ENCODE measurements at places on chromosomes 4 and X.

- DNase-seq = peak; percentile 60
Measured at GRCh38 chr4:111283066-111283677, 660.3 kb upstream of the PITX2 start.

DNA sequence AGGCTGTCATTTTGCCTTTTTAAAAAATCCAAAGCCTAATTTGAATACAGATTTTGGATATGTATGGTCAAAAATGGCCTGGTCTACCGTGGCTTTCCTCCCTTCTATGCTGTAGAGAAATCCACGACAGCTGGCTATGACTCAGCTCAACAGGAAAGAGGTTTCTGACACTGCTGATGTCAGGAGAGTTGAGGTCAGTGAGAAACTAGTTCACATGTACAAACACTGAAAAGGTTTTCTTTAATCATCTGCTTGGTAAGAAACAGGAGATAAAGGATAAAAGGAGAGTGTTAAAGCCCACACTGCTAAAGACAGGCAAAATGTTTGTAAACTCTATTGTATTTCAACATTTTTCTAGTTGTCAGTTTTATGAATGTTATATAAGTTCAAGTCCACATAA, 113.9 kb downstream of the NYX start:
- DNase-seq = peak; percentile 68

DNA sequence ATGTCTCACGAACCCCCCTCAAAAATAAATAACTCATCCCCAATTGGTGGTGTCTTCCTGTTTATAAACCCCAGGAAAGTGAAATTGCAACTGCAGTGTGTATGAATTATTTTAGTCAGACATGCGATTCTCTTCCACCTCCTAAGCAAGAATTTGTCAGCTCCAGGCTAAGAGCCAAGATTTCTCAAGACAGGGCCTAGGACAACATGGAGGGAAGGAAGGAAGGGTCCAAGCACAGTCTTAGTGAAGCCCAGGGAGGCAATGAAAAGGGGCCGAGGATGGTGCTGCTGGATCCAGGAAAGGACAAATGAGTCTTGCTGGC, 20.0 kb downstream of the SH3KBP1 start:
- DNase-seq = peak; percentile 68

- no peak for DNase-seq
Measured at GRCh38 chr4:90833706-90834105, 706.5 kb downstream of the CCSER1 start.

DNA sequence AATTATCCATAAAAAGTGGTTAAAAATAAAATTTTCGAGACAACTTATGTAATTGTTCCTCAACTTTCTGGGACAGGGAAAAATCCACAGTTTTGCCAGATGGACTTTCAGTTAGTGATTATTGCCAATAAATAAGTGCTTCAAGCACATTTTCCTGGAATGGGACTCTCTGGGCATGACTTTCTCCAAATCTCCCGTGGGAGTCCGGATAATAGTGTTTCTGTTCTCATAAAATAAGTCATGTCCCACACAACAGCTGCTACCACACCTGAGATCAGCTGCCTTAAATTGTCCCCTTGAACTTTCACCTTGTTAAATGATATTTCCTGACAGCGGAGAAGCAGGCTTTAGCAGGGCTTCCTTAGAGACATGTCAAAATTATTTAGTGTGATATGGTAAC, 133.4 kb upstream of the NAP1L5 start:
- no peak for DNase-seq

- no peak for DNase-seq
Measured at GRCh38 chrX:155956099-155956498, 41.4 kb upstream of the IL9R start.

GRCh38 chr4:165927366-165927765, 54.3 kb downstream of the TLL1 start:
- no peak for DNase-seq

GRCh38 chr4:177671387-177671786, 229.2 kb upstream of the AGA start:
- no peak for DNase-seq

- peak; percentile 53 for DNase-seq
Measured at GRCh38 chr4:39032218-39033085, at the start of gene TMEM156. Gene TMEM156 (minus strand): TSS chr4:39032409. CDS start chr4:39032313, 96 bp downstream.

GRCh38 chrX:12865359-12865758, 1.5 kb upstream of the TLR7 start:
- peak; percentile 61 for DNase-seq

DNA sequence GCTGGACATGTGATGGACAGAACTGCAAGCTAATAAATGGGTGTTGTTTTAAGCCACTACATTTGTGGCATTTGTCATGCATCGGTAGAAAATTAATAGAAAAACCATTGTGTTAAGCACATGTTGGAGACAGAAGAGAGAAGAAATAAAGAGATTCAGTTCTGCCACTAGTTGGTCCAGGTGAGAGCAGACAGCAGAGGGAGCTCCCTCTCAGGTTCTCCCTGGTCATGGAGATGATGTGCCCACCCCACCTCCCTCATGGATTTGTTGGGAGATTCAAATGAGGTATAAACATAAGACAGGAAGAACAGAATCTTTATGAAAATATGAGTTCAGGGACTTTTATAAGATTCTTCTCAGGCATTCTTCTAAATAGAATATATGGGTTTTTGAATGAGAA, 36.8 kb upstream of the OCIAD2 start:
- no peak for DNase-seq

DNA sequence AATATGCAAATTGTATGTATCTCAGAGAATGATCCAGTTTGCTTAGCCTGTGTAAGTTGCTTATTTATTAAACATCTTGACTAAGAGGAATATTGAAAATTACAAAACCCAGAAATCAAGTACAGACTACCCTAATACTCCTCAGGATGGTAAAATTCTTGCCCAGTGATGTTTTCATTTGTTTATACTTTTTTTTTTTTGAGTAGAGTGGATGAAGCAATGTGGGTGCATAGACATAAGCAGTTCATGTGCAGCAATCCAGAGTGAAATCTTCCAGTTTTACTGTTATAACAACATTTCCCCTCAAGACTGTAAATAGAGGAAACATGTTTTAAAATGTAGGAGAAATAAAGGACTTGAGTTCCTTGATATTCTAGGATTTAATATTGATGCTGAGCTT, 4.7 kb downstream of the GLRB start:
- no peak for DNase-seq

- peak; percentile 13 for DNase-seq
Measured at GRCh38 chrX:20267931-20268701, 1.4 kb upstream of the RPS6KA3 start.

- DNase-seq = no peak
Measured at GRCh38 chr4:41154010-41154813, 60.1 kb downstream of the APBB2 start.

GRCh38 chr4:143353797-143354196, 17.1 kb downstream of the GAB1 start:
- no peak for DNase-seq

- no peak for DNase-seq
Measured at GRCh38 chr4:182301736-182302135, 58.5 kb downstream of the TENM3 start.

GRCh38 chr4:37450911-37451310, 206.4 kb downstream of the NWD2 start:
- DNase-seq = no peak

- no peak for DNase-seq
Measured at GRCh38 chrX:78931814-78932213, 13.4 kb upstream of the P2RY10 start.

- no peak for DNase-seq
Measured at GRCh38 chr4:44538534-44538933, 89.9 kb upstream of the KCTD8 start.

GRCh38 chr4:26772096-26772873, 88.4 kb upstream of the STIM2 start:
- DNase-seq = no peak

DNA sequence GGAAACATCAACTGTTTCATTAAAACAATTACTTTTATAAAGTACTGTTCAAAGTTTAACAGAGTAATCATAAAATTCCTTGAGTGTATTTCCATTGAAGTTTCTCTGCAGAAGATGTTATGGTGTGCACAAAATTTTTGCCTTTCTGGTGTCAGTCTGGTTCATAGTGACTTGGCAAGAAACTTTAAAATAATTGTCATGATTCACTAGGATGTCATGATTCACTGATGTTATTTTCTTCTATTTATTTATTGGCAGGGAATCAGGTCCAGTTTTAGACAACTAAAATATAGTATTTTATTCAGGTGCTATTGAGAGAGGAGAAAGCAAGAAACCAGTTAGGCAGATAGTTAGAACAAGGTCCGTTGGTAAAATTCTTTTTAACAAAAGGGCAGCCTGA, 3.8 kb downstream of the UGT2A1 start:
- DNase-seq = no peak

DNA sequence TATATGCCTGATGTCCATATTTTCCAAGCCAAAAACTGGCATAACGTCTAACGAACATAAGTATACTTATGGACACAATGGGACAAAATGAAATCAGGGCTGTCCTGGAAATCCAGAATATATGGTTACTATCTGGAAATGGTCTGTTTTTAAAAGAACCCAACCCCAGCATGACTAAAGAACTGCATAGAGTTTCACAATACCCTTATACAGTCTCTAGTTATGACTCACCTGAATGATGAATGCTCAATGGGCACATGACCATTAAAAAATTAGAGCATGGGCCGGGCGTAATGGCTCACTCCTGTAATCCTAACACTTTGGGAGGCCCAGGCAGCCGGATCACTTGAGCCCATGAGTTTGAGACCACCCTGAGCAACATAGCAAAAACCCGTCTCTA, 31.8 kb downstream of the AMMECR1 start:
- peak; percentile 38 for DNase-seq

GRCh38 chrX:24204958-24205357, 55.4 kb downstream of the ZFX start:
- no peak for DNase-seq

DNA sequence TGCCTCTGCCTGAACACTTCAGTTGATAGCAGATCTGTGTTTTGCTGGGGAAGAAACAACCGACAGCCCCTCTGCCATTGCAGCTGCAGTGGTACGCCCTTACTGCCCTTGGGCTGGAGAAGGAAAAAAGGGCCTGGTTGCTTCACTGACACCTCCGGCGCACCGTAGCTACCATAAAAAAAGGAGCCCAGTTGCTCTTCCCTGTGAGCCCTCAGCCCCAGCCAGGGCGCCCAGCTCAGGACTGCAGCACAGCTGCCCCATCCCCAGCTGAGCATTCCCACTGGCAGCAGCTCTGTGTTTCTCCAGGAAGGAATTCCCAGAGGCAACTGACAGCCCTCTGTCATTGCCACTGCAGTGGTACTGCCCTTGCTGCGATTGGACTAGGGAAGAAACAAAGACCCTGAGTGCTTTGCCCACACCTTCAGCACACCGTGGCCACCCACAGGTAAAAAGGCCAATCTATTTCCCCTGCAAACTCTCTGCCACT, 142.7 kb downstream of the DKK2 start:
- no peak for DNase-seq

DNA sequence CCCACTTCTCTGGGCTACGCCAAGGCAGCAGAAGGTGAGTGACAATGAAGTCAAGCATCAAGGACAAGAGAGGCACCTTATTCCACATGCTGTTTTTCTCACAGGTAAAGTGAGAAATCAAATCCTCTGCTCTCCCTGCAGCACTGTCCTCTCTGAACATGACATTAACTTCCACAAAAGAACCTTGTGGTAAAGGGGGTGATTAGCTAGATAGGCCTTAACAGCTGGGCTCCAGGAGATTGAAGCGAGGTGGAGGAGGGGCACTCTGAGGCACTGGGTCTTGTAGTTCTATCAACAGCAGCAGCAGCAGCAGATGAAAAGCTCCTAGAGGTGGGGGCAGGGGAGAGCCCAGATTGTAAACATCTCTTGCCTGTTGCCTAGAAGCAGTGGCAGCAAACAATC, 96.8 kb upstream of the CXXC4 start:
- no peak for DNase-seq

DNA sequence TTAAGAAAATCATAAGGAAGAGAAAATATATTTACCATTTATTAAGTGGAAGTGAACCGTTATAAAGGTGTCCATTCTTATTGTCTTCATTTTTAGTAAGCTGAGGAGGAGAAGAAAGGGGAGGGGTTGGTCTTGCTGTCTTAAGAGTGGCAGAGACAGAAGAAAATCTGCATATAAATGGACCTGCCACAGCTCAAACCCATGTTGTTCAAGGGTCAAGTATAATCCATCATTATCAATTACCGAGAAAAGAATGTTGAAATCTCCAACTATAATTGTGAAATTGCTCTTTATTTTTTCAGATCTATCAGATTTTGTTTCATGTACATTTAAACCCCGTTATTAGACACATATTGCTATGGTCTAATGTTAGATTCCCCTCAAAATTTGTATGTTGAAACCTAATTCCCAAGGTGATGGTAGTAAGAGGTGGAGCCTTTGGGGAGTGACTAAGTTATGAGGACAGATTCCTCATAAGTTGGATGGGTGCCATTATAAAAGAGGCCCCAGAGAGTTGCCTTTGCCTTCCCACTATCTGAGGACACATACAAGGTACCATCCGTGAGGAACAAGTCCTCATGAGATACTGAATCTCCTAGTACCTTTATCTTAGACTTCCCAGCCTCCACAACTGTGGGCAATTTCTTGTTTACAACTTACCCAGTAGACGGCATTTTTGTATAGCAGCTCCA, 58.5 kb upstream of the SMAD1 start:
- DNase-seq = no peak

DNA sequence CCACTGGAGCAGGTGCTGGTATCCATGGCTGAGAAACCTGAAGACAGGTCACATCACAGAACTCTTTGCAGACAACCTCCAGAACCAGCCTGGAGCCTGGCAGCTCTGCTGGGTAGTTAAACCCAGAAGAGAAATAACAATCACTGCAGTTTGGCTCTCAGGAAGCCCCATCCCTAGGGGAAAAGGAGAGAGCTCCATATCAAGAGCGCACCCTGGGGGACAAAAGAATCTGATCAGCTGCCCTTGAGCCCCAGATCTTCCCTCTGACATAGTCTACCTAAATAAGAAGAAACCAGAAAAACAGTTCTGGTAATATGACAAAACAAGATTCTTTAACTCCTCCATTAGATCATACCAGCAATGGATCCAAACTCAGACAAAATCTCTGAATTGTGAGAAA, 823.2 kb upstream of the FRG1 start:
- DNase-seq = no peak

GRCh38 chr4:167939863-167940616, 152.3 kb upstream of the ANXA10 start:
- DNase-seq = no peak

DNA sequence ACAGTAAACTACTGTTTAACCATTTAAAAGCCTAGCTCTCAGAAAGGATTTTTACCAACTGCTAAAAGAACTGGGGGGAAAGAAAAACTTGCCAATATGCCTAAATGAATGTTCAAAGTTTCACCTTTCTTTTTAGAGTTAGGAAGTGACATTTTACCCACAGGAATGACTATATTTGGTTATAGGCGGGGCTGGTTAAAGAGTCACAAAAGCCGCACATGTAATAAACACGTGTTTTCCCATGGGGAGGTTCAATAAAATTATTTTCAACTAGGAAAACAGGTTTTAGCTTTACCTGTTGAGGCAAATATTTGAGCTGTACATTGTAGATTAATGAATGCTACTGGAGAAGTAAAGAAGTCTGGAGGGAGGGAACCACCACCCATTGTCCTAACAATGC, 41.6 kb upstream of the UGDH start:
- DNase-seq = no peak

All from suppressor macrophage treated with lipopolysaccharide for 4 hours (primary cell).